ENCODE measurements at places on chromosomes 6 and 20. TPM values are rescaled to one million over a fixed set of nuclear protein-coding genes. Genes with fewer than 3 reads are reported as not detected.
A peak's percentile ranks its signal among the peaks of the same experiment; 100 is the strongest.

DNA sequence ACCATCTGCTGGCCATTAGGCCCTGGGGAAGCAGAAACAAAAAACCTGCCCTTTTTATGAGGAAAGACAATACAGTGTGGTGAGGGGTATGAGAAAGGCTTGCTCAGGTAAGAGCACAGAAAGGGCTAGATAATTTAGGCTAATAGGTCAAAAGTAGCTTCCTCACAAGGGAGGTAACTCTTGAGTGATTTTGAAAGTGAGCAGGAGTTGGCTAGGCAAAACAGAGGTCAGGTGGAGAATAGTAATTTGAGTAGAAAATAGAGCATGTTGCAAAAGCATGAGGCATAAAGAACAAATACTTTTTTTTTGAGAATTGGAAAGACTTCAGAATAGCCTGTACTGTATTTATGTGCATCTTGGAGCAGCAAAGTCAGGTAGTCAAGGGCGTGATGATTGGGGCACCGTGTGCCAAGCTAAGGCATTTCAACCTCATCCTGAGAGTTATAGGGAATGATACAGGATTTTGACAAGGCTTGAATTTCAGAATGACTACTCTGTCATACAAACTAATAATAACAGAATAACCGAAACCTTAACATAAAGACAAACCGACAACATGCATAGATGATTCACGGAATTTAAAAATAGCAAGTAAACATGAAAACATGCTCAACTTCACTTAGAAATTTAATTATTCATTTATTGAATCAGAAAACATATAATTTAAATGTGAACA lies 123.0 kb upstream of the ENPP5 start:
- no peaks in the 10 kb centered on the region for H3K4me1 ChIP-seq
- DNase-seq = no peak
- H3K27ac ChIP-seq = no peak overlapping the region
- H3K36me3 ChIP-seq = no peaks in the 10 kb centered on the region
- H3K4me3 ChIP-seq = no peak overlapping the region
- no peaks in the 10 kb centered on the region for H3K27me3 ChIP-seq

GRCh38 chr6:161356167-161356854 lies 82.5 kb upstream of the AGPAT4 start:
- no peaks in the 10 kb centered on the region for H3K4me1 ChIP-seq
- no peaks in the 10 kb centered on the region for H3K27me3 ChIP-seq
- no peaks in the 10 kb centered on the region for H3K36me3 ChIP-seq
- no peak for DNase-seq
- H3K4me3 ChIP-seq = no peak overlapping the region

GRCh38 chr6:11785774-11786579 lies 7.4 kb upstream of the ADTRP start:
- no peaks in the 10 kb centered on the region for H3K36me3 ChIP-seq
- no peaks in the 10 kb centered on the region for H3K27me3 ChIP-seq
- peak; percentile 26 for DNase-seq
- H3K4me3 ChIP-seq = peak overlapping the region; percentile 14
- peaks cover 13% of the 10 kb centered on the region for H3K4me1 ChIP-seq

DNA sequence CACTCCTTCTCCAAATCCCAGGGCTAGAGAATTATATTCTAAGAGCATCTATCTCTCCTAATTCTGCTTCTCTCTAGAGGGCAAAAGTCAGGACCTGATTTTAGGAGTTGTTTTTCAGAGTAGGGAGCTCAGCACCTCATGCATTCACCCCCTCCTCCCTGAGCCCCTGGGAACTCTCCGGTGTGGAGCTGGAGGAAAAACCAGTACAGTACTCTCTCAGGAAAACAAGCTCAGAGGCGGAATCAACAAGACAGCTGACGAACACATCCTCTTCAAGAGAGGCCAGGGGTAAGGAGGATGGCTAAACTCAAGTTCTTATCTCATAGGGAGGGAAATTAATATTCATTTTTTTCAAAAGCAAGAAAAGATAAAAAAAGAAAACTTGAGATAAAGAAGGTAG lies 120.1 kb upstream of the CDYL start:
- no peaks in the 10 kb centered on the region for H3K27me3 ChIP-seq
- no peak overlapping the region for H3K27ac ChIP-seq

LY86 gene
- total RNA-seq = 1.5 TPM
